ENCODE measurements at places on chromosomes 5 and 9.

DNA sequence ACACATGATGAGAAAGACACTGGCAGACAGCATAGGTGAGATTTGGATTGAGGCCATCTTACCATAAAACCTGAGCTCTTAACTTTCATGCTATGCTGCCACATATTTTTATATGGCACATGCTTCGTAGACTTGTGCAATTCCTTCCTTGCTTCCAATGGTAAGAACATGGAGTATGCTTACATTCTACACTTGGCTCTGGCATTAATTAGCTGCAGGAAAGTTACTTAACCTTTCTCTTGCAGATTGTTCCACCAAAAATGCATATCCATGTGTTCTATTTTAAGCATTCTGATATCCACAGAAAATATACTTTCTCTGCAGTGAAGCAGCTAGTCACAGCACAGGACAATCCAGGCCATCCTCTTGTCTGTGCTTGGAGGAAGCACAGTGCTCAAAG, 119.4 kb downstream of the MPDZ start:
- no peak for DNase-seq

GRCh38 chr9:133143639-133144141, 20.0 kb downstream of the GBGT1 start:
- no peak for DNase-seq

DNA sequence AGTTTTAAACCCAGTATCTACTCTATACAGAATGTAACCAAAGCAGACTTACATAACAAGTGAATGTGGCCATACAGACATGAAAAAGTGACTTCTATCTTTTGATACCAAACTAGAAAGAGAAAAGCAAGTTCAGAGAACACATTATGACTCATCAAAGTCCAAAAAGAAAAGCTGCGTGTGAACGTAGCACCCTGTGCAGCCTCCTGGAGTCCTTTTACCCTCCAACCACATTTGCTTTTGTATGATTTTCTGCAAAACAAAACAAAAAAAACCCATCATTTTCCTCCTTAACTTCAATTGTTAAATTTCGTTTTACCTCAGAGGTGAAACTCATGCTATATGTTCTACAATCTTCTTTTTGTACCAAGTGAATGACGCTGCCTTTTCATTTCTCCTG, 2.8 kb upstream of the SMARCA2 start:
- DNase-seq: peak; percentile 46

- no peak for DNase-seq
Measured at GRCh38 chr9:123484130-123484529, 128.1 kb downstream of the CRB2 start.

DNA sequence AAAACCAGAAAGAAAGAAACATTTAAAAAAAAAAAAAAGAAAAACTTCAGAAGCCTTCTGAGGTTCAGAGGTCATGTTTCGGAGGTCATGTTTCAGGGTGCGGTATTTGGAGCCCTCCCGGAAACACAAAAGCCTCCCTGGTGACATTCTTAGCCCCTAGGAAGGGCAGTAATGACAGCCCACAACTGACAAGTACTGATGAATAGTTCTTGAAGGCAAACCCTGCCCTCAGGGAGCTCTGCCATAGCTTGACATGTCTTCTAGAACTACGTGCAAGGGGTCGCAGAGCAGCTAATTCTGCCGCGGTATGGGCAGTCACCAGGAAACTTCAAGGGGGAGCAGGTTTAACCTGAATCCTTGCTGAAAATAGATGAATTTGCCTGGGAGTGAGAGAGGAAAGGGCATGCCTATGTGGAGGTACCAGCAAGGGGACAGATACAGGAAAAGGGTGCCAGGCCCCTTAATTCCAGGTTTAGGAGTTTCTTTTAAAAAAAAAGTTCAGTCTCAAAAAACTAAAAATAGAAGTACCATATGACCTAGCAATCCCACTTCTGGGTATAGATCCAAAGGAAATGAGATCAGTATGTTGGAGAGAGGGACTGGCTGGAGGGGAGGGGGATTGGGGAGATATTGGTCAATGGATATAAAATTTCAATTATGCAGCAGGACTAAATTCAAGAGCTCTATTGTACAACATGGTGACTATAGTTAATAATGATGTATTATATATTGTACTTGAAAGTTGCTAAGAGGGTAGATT, 98.4 kb downstream of the C9orf152 start:
- DNase-seq: no peak

DNA sequence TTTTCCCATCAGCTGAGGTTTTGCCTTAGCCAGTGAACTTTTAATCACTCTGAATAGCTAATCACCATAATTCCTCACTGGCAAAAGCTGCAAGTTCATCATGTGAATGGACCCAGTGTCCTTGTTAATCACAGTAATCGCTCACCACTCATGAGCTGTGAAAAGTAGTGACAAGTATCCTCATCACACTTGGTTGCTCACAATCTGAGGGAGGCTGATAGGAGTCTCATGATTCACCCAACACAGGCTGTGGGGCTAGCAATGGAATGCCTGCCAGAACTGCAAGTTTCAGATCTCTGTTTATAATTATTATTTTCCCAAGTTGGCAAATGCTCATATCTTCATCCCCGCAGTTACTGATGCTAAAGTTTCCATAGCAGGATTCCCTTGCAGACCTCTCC, 467.2 kb downstream of the KIF4B start:
- DNase-seq: no peak

- no peak for DNase-seq
Measured at GRCh38 chr5:19855931-19856330, 132.1 kb downstream of the CDH18 start.

- no peak for DNase-seq
Measured at GRCh38 chr5:131536211-131536826, 98.7 kb downstream of the RAPGEF6 start.

- DNase-seq: peak; percentile 22
Measured at GRCh38 chr9:100595391-100596199, 17.7 kb downstream of the CAVIN4 start.

Data from activated CD4-positive, alpha-beta memory T cell treated with anti-CD3 and anti-CD28 coated beads for 36 hours (primary cell).